ENCODE measurements at places on chromosomes 3 and 15.
A peak's percentile ranks its signal among the peaks of the same experiment; 100 is the strongest.

DNA sequence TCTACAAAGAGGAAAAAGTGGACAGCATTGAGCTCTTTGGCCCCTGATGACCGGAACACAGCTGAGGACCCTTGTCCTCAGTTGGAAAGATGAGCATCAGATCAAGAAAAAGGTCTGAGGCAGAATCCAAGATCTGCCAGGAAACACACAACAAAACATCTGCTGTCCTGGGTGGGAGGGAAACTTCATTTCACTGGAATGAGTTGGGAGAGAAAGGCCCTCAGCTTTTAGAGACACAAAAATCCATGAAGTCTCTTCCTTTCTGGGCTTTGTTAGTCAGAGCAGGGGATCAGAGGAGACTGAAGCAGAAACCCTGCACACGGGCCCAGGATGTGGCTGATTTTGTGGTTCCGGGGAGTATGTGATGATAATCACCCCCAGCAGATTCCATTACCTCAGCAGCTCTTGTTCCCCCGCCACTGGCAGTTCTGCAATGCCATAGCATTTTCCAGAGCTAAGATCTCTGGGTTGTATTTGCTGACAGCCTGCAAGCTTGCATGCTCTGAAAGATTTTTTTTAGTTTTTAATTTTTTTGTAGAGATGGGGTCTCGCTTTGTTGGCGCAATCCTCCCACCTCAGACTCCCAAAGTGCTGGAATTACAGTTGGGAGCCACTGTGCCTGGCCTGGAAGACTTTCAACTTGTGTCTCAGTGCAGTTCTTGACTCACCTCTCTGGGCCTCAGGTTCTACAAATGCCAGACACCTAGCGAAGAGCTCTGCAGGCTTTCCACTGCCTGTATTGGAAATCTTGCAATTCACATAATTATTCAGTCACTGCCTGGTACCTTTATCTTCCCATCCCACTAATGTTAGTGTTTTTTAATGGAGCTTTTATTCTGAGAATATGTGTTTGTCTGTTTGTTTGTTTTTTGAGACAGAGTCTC is 5.8 kb upstream of the TATDN2 start:
- DNase-seq: peak; percentile 52

DNA sequence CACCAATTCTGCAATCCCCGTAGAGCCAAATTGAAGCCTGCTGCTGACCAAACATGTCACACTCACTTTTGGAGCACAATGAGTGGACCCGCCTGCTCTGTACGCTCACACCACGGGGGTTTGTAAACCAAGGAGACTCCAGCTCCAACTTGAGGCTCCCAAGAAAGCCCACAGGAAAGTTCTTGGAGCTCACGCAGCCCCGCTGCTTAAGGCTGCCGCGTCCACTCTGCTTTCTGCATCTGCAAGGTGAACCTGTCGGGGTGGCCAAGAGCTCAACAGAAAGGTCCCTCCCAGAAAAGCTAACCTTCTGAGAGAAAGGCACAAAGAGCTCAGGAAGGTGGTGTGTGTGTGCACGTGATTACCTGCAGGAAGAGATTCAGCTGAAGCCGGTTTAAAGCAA is 94.9 kb downstream of the PCSK6 start:
- no peak for DNase-seq

DNA sequence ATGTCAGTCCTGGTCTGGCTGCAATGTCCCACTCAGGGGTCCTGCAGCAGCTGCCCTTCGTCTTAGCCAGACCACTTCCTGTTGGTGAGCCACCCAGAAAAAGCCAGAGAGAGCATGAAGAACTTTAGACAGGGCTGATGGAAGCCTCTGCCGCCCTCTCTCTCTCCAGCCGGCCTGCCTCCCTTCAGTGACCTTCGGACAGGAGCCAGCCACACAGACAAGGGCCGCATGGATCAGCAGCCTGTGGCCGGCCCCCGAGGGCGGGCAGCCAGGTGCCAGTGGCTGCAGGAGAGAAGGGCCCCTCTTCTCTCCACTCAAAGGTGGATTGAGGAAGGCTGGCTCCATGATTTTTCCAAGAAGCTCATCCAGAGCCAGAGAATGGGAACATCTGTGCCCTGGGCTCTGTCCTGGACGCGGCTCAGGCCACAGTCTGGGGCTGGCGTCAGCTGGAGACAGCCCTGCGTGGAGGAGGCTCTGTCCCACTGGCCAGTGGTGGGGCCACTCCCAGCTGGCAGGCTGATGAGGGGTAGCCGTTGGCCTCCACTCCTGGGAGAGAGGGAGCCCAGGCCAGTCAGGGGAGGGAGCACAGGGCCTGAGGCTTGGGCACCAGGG is 42.9 kb downstream of the ISG20 start:
- DNase-seq: no peak

DNA sequence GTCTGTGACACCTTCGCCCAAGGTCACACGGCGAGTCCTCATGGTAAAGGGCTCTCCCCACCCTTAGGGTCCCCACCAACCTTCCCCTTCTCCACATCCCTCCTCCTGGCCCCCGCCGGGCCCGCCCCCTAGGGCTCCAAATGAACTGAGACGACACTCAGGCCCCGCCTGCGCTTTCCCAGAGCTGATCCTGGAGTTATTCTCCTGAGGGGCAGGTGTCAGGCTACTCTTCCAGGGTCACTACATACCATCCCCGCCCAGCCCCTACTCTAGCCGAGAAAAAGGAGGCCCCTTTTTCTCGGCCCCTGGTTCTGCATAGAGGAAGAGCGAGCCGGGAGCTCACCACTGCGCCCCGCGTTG is 292 bp downstream of the USP4 start:
- DNase-seq: peak; percentile 49

- DNase-seq: no peak
Measured at GRCh38 chr3:195859846-195860411, 48.2 kb upstream of the MUC4 start.

- peak; percentile 16 for DNase-seq
Measured at GRCh38 chr15:99909592-99910295, 176.5 kb upstream of the LYSMD4 start.
